Stimulated activated CD4-positive, alpha-beta T cell treated with anti-CD3 and anti-CD28 coated beads, TNF-alpha, amount 100 ng/mL, for 1 hour (primary cell): ENCODE measurements at places on chromosomes 16 and 17.

DNA sequence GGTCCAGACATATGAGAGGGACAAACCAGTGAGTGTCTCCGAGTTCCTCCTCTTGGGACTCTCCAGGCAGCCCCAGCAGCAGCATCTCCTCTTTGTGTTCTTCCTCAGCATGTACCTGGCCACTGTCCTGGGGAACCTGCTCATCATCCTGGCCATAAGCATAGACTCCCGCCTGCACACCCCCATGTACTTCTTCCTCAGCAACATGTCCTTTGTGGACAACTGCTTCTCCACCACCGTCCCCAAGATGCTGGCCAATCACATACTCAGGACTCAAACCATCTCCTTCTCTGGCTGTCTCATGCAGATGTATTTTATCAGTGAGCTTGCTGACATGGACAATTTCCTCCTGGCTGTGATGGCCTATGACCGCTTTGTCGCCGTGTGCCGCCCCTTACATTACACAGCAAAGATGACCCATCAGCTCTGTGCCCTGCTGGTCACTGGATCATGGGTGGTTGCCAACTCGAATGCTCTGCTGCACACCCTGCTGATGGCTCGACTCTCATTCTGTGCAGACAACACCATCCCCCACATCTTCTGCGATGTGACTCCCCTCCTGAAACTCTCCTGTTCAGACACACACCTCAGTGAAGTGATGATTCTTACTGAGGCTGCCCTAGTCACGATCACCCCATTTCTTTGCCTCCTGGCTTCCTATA, 19.2 kb downstream of the ZNF200 start:
- DNase-seq, result no peak

- no peak for DNase-seq
Measured at GRCh38 chr16:86828653-86829052, 250.3 kb downstream of the FOXL1 start.

GRCh38 chr17:68783861-68784260, 171.3 kb downstream of the ABCA8 start:
- DNase-seq, result no peak

- no peak for DNase-seq
Measured at GRCh38 chr16:72810480-72810879, 237.4 kb downstream of the ZFHX3 start.

DNA sequence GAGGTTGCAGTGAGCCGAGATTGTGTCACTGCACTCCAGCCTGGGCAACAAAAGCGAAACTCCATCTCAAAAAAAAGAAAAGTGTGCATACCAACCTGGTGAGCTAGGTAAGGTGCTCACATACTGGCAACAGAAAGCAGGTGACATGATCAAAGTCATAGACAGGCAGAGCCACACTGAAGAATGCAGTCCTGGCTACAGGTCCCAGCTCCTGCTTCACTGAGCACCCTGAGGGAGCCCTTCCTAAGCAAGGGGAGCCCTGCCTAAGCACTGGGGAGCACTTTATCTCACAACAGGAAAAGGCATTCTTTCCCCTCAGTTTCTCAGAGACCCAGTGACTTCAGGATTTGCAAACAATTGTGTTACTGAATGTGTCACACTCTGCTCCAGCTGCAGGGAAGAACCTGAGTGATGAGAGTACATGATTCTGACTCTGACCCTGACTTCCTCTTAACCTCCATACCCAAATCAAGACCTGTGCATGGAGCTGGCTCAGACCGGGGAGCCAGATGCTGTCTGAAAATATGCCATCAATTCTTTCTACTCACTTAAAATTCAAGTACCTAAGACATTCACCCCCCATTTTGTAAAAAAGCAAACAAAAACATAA, 40.5 kb downstream of the ANKRD11 start:
- DNase-seq, result no peak

DNA sequence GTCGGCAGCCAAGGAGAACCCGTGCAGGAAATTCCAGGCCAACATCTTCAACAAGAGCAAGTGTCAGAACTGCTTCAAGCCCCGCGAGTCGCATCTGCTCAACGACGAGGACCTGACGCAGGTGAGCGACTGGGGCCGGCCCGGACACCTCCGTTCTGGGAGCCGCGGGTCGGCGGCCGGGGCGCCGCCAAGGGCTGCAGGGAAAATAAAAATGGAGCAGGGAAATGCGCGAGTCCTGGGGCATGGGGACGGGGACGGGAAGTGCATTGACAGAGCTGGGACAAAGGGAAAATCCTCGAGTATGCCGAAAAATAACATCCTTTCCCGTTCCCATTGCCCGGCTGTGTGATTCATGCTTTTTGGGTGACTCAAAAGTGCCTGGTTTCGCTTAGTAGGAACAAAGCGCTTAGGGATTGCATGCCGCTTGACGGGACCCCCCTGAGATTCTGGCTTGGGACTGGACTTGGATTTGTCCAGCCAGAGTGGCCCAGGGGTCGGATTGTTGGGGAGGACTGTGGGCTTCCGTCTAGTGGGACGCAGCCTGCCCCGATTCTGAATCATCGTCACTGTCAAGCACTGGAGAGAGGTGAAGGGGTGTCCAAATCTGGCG, 699 bp downstream of the MPRIP start:
- DNase-seq, result peak; percentile 12

- DNase-seq, result no peak
Measured at GRCh38 chr16:15980329-15980728, 30.9 kb downstream of the ABCC1 start.

DNA sequence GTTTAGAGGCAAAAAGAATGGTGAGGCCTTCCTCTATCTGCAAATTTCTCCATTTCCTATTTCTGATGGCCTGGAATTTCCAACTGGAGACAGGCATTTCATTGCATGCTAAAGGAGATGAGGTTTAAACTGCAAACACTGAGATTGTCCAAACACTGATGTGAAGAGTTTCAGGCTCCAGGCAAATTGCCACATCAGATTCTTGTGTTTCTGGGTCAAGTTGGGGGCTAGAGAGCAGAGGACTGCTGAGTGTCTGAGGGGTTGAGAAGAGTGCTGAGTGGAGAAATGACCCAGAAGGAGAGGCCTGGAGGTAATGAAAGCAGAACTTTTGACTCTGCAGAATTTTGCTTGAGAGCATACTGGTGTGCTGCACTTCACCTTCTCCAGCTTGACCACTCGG, 216.7 kb upstream of the MPHOSPH6 start:
- no peak for DNase-seq

DNA sequence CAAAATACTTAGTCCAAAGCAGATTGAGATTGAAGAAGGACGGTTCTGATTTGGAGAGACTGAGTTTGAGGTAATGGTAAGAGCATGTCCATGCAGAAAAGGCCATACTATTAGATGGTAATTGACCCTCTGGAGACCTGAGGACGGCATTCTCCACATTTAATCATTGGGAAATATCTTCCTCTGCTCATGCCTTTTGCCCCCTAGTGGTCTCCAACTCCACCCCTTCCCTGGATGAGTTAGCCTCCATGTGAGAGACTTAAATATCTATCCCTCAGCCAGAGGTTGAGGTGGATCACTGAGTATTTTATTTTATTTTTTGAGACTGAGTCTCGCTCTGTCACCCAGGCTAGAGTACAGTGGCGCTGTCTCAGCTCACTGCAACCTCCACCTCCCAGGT, 10.4 kb upstream of the OR3A1 start:
- no peak for DNase-seq

DNA sequence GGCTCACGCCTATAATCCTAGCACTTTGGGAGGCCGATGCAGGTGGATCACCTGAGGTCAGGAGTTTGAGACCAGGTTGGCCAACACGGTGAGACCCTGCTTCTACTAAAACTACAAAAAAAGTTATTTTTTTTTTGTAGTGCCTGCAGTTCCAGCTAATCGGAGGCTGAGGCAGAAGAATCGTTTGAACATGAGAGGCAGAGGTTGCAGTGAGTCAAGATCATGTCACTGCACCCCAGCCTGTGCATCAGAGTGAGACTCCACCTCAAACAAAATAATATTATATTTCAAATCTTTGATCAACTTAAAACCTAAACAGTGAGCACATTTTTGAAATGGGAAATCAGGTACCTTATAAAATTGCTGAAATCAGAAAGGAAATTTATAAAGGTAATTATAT, 36.5 kb downstream of the NCOR1 start:
- DNase-seq, result no peak

- DNase-seq, result no peak
Measured at GRCh38 chr16:49651996-49652395, 203.9 kb downstream of the ZNF423 start.

DNA sequence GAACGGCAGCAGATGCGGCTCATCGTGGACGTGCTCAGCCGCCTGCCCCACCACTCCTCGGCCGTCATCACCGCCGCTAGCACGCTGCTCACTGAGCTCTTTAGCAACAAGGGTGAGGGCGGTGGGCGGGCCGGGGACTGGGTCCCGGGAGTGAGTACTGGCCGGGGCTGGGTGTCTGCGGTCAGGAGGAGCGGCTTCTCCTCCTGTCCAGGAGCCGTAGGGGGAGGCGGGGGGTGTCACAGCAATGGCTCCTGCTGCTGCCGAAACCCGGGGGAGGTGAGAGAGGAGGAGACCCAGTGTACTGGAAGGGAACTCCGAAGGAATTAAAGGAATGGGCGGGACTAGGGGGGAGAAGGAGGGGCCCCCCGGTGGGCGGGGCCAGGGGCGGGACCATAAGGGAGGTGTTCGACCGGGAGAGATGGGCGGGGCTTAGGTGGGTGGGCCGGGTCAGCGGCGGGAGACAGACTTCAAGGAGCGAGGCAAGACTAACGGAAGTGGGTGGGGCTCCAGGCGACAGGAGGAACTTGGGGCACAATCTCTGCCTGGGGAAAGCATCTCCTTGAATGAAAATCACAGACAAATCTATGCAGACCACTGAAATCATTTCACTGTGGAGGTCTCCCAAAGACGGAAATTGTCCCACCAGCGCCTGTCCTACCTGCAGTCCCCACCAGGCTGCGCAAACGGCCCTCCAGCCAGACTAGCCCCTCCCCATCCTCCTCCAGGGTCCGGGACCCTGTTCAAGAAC, 2.4 kb downstream of the NAGS start:
- peak; percentile 98 for DNase-seq
